Right forelimb (tissue), 1 donor: ENCODE measurements at places on chromosomes 5 and 9.

- DNase-seq, result no peak
Measured at GRCh38 chr9:5499157-5499556, 11.2 kb upstream of the PDCD1LG2 start.

DNA sequence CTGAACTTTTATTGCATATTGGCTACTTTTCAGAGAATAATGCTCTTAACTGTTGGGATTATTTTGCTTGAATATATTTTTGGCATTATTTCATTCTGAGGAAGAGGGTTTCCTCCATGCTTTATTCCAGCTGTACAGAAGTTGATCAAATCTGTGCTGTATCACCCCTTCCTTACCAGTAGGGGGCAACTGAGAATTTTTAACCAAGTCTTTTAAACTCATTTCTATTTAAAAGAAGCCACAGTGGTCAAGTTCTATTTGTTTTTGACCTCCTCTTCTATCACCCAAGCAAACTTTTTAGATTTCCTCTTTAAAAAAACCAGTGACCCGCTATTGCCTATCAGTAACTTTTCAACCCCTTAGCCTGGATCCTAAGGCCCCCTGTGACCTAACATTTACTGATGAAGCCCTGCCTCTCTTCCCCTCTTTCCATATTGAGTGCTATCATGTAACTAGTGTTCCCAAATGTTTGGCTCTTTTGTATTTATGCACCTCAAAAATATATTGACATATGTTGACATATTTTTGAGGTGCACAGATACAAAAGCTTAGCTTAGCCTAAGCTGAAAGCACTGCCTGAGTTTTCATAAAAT lies 80.6 kb downstream of the FBXO4 start:
- no peak for DNase-seq

DNA sequence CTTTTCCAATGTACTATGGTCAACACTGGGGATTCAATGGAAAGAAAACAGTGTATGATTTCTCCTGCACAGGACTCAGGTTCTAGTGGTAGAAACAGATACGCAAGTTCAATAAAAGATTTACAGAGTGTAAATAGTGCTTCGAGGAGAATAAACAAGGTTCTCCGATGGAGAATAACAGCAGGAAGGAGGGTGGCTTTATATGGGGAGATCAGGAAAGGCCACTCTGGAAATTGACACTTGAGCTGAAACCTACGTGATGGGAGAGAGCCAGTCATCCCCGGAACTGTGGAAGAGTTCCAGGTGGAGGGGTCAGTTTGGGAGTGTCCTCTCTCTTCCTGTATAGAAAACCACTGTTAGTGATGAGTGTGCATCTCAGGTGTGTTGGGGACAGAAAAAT lies 65.9 kb downstream of the GARNL3 start:
- no peak for DNase-seq

- DNase-seq, result no peak
Measured at GRCh38 chr9:125591888-125592287, 115.1 kb downstream of the MAPKAP1 start.

GRCh38 chr9:14245901-14246525 lies 67.9 kb downstream of the NFIB start:
- DNase-seq, result no peak
